ENCODE measurements at places on chromosomes 2 and 18. TPM values are rescaled to one million over a fixed set of nuclear protein-coding genes. Genes with fewer than 3 reads are reported as not detected.

MEIS1 gene
- total RNA-seq: 418 TPM

PAPOLG gene
- 32.1 TPM for total RNA-seq

DNA sequence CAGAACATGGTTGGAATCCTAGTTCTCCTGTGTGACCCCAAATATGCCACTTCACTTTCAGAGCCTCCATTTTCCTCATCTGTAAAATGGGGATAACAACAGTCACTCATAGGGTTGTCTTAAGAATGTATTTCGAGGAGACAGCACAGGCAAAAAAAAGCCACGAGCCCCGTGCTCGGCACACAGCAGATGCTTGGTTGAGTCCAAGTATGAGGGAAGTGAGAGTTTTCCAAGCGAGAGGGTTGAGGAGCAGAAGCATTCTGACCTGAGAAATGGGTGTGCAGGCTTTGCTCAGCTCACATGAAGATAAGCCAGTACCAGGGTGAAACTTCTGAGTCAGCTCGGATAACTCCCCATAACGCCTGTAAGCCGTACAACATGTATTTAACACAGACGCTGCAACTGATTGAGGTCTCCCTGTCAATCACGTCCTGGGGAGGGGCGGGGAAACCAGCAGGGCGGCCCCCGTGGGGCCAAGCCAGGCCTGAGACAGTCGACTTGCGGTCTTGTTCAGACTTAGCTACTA lies 23.0 kb upstream of the ODC1 start:
- DNase-seq: no peak

NCKAP5 gene
- 3.3 TPM for total RNA-seq

Data from uterus (tissue), 4 donors.